ENCODE measurements at places on chromosomes 11 and 22.

DNA sequence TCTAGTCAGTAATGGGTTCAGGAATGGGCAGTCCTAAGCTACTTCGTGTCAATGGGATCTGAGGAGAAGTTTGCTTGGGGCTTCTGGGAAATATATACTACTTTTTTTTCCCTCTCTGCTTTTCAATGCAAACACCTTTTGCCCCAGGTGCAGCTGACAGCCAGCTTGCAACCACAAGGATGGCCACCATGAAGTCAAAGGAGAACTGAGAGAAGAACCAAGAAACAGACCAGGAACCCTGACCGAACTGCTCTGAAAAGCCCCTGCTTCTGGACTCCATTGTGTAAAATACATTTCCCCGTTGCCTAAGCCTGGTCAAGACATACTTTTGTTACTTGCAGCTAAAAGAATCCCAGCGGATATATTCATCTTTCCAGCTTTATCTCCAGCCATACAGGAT is 20.1 kb upstream of the CD44 start:
- no peak for DNase-seq

DNA sequence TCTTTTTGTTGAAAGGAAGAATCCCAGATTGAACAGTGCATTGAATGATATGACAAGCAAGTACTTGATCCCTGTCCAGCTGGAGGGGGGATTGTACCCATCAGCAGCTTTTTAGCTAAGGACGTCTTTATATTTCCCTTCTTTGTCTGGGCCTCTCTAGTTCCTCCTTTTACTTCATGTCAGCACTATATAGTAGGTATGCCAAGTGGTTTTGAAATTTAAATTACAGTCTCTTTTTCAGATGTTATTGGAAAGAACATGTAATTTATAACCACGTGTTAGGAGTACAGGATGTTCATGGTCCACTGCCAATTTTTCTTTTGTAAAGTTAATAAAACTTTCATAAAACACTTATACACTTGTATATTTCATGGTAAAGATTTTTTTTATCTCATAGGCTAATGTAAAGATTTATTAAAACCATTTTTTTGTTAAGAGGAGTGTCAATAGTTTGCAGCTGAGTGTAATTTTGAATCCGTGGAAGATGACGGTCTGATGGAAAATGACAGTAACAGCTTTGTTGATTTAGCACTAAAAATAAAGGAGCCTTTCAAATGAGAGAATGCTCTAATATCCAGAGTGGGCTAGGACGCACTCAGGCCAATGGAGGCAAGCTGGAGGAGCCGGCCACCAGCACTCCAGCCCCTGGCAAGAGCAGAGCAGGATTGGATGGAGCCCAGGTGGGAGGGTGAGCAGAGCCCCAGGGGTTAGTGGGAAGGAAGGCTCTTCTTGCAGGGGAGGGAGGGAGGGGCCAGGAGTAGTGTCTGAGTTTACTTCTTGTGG is 488.3 kb downstream of the INSC start:
- no peak for DNase-seq

GRCh38 chr22:44112191-44112590 is 68.5 kb upstream of the PARVG start:
- DNase-seq: no peak

DNA sequence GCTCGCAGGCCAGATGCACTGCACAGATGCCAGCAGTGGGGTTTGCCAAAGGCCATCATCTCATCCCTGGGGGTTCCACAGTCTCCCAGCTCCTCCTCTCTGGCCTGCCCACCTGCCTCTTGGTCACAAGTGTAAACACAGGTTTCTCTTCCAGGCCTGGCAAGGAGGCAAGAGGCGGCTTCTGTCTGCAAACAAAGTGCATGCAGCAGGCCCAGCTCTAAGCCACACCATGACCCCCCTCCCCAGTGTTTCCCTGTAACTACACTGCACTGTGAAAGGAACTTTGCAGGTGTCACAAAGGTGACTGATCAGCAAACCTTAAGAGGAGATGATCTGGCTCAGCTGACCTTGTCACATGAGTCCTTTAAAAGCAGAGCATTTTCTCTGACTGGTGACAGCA is 26.2 kb upstream of the SHISAL1 start:
- DNase-seq: no peak

- DNase-seq: peak; percentile 93
These were observed 25.8 kb upstream of the PPFIA1 start for GRCh38 chr11:70244698-70245097.

GRCh38 chr11:66598993-66599392 is 6.0 kb downstream of the CCS start:
- no peak for DNase-seq

- DNase-seq: peak; percentile 45
These were observed 21.2 kb downstream of the PLAAT3 start for GRCh38 chr11:63592975-63593395.

GRCh38 chr11:2700415-2701211 is 819 bp upstream of the KCNQ1OT1 start:
- DNase-seq: peak; percentile 61

- DNase-seq: no peak
These were observed 24.3 kb downstream of the IZUMO1R start for GRCh38 chr11:94328587-94329080.

DNA sequence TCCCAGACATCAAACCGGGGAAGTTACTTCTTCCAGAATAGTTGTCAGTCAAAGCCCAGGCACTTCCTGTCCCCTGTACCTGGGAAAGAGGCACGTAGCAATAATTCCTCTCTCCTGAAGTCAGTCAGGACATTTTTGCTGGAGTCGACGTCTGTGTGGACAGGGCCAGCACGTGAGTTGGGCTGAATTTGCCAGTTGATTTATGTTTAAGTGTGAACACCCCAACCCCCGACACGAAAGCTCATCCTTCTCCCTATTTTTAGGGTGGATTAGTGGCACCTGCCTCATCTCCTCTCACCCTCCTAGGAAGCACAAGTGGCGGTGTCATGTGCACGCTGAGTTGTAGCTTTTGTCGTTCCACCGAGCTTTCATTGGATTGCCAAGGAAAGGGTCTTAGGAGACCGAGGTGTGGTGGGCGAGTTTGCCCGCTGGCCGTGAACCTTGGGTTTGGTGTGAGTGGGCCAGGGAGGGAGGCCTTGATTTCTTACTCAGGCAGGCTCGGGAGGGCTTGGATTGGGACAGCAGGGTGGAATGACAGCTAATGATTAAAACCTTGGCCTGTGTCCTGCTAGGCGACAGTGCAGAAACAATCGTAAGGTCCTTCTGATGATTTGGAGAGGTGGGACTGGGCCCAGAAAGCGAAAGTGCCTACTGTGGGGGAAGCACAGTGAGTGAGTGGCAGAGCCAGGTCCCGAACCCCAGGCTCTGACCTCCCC is 87.0 kb upstream of the CRYBB3 start:
- no peak for DNase-seq

DNA sequence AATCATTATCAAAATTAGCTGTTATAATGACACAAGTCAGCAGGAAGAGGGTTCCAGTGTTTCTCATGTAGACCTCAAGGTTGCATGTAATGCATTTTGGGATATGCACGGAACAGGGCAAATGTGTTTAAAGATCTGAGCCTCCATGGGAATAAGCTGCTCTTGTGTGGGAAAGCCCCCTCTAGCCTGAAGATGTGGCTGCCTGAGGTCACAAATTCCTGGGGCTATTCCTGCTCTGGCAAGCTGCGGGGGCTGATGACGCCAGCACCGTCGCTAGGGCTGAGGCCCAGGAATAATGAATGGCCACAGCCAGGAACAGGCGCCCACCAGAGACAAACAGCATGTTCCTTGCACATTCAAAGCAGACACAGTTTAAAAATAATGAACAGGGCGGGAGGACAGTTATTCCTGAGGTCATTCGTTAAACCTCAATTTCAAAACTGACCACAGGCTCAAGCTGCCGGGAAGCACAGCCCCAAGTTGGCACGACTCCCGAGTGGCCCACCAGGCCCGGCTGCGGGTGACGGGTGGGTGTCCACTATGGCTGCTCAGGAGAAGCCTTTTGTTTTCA is 11.7 kb downstream of the OSBPL5 start:
- DNase-seq: peak; percentile 95

- DNase-seq: peak; percentile 40
These were observed 175.9 kb downstream of the NTM start for GRCh38 chr11:131546218-131546895.

- no peak for DNase-seq
These were observed 109.6 kb downstream of the TRIM29 start for GRCh38 chr11:120028181-120028896.

DNA sequence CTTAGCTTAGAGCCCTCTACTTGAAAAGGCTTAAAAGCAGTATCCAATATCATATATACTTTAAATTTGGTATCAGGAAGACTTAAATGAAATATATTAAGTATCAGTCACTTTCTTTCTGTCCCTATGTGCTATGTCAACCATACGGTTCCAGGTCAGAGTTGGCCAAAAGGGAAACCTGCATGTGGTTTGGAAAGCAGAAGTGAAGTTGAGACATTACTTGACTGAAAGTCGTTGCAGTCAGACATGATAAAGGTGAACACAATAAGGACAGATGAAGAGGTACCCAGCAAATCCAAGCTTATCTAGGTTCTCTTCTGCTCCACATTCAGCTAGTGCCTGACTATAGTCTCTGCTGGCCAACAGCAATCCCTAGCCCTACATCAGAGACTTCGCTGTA is 336.8 kb downstream of the KCNA4 start:
- DNase-seq: no peak

- DNase-seq: no peak
These were observed 12.1 kb downstream of the SERGEF start for GRCh38 chr11:18000760-18001159.

DNA sequence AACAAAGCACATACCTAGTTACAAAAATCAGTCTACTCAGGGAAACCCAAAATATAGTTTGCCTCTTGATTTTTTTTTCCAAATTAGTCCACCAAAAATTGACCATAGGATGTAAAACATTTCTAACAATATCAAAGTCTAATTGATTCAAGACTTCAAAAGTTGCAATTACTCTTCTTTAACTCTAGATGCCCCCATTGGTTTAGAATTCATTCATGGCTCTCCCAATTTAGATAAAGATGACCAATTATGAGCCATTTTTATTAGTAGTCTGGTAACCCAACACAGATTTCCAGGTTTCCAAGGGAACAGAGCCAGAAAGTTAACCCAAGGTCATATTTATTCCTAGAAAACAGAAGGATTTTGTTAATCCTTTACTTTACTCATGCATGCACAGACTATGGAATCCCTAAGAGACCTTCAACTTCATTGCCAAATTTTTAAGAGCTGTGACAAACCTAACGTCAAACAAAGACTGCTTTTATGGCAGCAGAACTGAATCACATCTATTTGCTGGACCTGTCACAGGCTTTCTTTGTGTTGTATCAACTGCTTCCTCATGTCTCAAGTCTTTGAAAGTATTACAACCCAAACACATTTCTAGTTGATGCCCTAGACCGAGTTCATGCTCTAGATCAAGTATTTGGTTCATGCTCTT is 55.3 kb downstream of the C22orf42 start:
- DNase-seq: peak; percentile 6

- no peak for DNase-seq
These were observed 827.1 kb downstream of the TBC1D22A start for GRCh38 chr22:47589271-47590250.

- peak; percentile 89 for DNase-seq
These were observed 6.0 kb upstream of the SUSD2 start for GRCh38 chr22:24175160-24175808.

- no peak for DNase-seq
These were observed 87.0 kb downstream of the GRK3 start for GRCh38 chr22:25651332-25652085.

- no peak for DNase-seq
These were observed 736.5 kb upstream of the CCDC90B start for GRCh38 chr11:84022695-84023094.

GRCh38 chr22:20639343-20639742 is 131.9 kb downstream of the MED15 start:
- no peak for DNase-seq

GRCh38 chr11:68889948-68890446 is 13.6 kb downstream of the MRPL21 start:
- peak; percentile 54 for DNase-seq

GRCh38 chr22:50297510-50298265 is 9.8 kb downstream of the PLXNB2 start:
- DNase-seq: no peak

GRCh38 chr11:10488934-10489691 is 34.0 kb downstream of the AMPD3 start:
- no peak for DNase-seq

GRCh38 chr11:72239313-72239848 is 4.6 kb downstream of the PHOX2A start:
- DNase-seq: peak; percentile 65

- no peak for DNase-seq
These were observed 59.7 kb upstream of the CTTN start for GRCh38 chr11:70338594-70338993.

DNA sequence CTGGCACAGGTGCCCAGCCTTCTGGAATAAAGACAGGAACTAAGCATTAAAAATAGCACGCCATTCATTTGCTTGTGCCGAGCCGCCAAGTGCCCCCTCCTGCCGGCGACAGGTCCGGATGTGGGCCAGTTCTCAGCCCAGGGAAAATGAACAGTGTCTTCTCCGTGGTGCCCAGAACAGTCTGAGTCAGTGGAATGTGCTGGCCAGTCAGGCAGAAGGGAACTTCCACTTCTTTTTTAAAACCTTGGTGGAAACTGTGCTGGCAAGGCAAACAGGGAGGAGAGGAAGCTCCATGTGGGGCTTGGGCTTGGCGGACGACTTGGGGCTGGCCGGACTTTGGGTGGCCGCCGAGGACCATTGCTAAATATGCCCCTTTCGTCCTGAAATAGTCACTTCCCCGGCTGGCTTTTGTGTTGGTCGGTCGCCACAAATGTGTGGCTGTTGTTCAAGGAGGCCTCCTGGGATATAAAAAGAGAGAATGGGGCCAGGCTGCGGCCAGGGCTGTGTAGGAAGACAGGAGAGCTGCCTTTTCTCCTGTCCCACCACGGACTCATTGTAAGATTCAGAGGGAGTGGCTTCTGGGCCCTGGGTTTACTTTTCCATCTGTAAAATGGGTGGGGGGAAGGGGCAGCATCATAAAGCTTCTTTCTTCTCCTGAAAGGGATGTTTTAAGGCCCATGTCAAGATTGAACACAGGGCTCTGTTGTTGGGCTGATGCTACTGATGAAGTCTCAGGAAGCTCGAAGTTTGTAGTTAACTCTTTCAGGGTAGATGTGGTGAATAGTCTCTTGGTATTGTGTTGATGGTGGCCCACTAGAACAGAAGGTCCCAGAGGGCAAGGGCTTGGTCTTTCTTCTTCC is 101.0 kb downstream of the PTPRJ start:
- peak; percentile 96 for DNase-seq

DNA sequence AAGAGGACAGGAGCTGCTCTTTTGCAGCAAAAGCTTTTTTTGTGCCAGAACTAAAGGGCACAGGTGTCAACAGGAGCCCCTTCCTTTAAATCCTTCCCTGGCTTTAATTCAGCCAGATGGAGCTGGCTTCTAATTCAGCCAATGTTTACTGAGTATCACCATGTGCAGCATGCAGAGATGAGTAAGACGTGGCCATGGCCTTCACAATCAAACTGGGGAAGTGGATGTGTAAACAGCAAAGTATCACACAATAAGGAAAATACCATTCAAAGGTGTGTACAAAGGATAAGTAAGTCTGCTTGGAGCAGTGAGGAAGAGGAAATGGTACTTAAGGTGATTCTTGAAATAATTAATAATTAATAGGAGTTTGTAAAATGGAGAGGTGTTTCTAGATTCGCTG is 243.4 kb downstream of the NXPE2 start:
- DNase-seq: no peak
